ENCODE measurements at places on chromosomes 4 and X.

GRCh38 chrX:23662853-23663252, 4.4 kb upstream of the PRDX4 start:
- DNase-seq = no peak

DNA sequence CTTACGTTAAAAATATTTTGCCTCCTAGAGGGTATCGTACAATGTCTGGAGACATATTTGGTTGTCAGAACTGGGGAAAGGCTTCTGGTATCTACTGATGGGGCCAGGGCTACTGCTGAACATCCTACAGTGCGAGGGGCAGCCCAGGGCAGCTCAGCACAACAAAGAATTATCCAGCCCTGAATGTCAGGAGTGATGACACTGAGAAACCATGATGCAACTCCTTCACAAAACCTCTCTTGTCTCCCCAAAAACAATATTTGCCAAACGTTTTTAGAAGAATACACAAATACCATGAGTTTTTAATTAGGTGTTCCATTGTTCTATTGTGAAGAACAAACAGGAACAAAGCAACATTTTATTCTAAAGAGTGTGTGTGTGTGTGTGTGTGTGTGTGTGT, 43.4 kb upstream of the CLNK start:
- no peak for DNase-seq

GRCh38 chr4:163815776-163816175, 321.3 kb downstream of the TMA16 start:
- no peak for DNase-seq

GRCh38 chr4:65510976-65511375, 159.3 kb downstream of the EPHA5 start:
- no peak for DNase-seq

- DNase-seq = peak; percentile 63
Measured at GRCh38 chrX:110847334-110847733, 51.7 kb upstream of the CHRDL1 start.

DNA sequence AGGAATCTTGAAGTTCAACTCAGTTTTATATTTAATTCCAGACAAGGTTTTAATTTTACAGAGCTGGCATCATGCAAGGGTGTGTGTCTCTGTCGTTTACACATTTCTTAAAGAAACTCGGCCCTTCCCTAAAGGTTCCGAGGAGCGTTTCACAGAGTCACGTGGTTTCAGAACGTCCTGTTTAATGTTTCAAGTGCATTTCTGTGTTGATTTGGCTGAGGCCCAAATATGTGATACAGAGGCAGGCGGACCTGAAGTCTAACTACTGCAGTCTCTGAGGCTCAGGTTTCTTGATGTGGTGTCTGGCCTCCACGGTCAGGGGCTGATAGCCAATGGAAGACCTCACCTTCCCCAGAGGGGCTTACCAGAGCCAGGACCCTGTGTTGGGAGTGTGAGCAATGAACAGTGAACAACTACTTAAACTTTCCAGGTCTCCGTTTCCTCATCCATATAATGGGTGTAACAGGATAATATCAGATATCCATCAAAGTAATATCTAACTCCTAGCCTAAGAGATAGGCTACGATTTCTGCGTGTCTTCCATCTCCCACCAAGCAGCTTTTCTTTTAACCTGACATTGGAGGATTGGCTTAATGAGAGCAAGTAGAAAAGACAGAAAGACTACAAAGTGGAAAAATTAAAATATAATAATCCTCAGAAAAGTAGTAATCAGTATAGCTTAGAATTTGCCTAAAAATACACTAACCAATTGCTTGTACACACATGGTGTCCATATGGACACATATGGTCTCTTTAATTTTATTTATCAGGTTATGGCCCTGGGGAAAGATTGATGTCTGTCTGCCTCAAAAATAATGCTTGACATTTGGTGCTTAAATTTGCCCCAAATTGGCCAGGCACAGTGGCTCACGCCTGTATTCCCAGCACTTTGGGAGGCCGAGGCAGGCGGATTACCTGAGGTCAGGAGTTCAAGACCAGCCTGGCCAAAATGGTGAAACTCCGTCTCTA, 50.0 kb upstream of the TRIM2 start:
- no peak for DNase-seq

- DNase-seq = no peak
Measured at GRCh38 chr4:137923494-137923893, 318.7 kb downstream of the SLC7A11 start.

DNA sequence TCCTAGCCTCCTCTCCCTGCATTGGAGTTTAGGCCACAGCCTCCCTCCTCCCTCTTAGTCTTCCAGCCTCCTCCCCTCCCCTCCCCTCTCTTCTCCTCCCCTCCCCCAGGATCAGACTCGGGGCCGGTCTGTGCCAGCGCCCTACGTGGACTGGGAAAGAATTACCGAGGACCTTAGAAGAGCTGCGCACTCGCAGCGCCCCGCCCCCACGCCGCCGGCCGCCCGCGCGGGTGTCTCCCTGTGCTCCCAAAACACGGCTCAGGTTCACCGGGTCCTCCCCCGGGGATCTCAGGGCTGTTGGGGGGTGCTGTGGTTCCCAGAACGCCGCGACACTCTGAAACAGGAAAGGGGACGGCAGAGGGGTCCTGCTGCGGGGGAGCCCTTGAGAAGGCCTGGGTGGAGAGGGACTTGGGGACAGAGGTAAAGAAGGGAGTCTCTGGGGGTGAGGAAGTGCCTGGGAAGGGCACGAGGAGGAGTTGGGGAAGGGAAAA, 122.3 kb upstream of the TBL1X start:
- peak; percentile 76 for DNase-seq

- no peak for DNase-seq
Measured at GRCh38 chr4:113996599-113997177, 17.2 kb upstream of the ARSJ start.

GRCh38 chrX:63471004-63471403, 119.9 kb upstream of the SPIN4 start:
- no peak for DNase-seq

DNA sequence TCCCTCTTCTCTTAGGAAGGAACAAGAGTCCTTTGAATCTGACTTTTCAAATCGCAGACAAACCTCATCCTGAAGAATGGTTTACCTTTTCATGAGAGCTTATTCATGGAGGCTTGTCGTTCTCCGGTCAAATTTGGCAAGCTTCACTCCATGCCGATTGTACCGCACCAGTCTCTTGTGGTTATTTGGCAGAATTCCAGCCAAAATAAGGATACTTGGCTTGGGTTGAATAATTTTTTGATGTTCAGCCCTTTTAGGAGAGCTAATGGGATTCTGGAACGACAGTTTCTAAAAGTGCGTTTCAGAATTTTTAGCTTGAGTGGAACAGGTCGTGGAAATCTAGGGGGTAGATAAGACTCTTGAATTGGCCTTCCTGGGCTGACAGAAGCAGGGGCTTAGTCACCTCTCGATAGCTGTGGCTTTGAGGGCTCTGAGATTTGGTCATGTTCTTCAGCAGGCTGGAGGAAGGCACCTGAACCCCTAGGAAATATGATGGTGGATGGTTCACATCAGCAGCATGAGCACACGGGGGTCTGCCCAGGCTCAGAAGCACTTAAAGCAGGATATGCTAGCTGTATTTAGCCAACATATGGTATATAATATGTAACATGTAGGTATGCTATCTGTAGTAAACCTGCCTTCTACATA, 1.5 kb downstream of the KLHL2 start:
- DNase-seq = no peak

GRCh38 chr4:105474099-105474518, 247 bp upstream of the PPA2 start:
- peak; percentile 61 for DNase-seq

DNA sequence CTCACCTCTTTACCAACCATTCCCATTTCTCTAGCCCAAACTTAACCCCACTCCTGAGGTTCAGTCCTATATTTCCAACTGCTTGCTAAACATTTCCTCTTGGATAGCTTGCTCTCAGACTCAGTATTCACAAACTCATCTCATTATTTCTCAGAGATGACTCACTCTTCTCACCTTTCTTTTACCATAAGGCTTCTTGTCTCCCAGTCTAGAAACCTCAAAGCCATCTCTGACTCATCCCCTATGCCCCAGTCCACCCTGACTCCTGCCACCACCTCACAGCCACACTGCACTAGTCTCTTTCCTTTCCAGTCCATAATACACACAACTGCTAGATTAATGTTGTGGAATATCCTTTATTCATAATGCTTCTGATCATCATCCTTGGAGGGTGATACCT, 4.8 kb downstream of the FRMPD3 start:
- DNase-seq = no peak

DNA sequence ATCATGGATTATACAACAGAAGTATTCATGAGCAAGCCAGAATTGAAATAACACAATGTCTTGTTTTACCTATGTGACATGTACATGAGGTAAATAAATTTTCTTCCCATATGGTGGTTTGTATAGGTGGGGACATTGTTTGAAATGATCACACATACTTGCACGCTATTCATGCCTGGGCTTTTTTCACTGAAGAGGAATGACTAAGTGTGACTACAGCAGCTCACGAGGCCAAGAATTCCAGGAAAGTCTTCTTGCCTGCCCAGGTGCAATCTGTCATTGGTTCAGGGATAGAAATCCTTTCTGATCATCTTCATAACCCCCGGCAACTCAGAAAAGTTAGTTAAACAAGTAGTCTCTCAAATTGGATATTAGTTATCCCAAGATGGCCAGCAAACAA, 36.3 kb upstream of the AREG start:
- DNase-seq = no peak

- no peak for DNase-seq
Measured at GRCh38 chrX:133638285-133638684, 223.0 kb upstream of the GPC4 start.

- DNase-seq = no peak
Measured at GRCh38 chr4:187433141-187433540, 562.4 kb upstream of the ZFP42 start.

DNA sequence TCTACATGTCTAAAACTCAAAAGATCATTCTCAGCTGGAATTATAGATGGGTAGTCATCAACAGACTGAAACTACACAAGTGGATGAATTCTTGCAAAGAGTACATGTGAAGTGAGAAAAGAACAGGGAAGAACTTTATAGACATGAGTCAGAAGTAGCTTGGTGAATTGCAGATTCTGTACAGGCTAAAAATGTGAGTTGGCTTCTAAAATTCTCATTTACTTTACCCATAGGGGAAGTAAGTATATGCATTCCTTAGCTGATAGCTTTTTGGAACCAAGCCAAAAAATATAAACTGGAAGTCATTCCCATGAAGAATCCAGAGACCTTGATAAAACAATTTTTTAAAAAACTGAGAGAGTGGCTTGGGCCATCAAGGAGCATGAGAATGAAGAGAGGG, 584.2 kb upstream of the FTHL17 start:
- no peak for DNase-seq

GRCh38 chrX:148933881-148934280, 433.5 kb downstream of the AFF2 start:
- DNase-seq = no peak

GRCh38 chrX:69010339-69010738, 154.9 kb downstream of the PJA1 start:
- DNase-seq = no peak

GRCh38 chr4:148077581-148077980, 345.7 kb downstream of the ARHGAP10 start:
- no peak for DNase-seq

GRCh38 chrX:120774606-120775005, 101.1 kb downstream of the CT47B1 start:
- no peak for DNase-seq

- DNase-seq = no peak
Measured at GRCh38 chr4:157739242-157739641, 433.6 kb downstream of the GASK1B start.

GRCh38 chrX:46737462-46737861, 21.5 kb downstream of the SLC9A7 start:
- DNase-seq = no peak

DNA sequence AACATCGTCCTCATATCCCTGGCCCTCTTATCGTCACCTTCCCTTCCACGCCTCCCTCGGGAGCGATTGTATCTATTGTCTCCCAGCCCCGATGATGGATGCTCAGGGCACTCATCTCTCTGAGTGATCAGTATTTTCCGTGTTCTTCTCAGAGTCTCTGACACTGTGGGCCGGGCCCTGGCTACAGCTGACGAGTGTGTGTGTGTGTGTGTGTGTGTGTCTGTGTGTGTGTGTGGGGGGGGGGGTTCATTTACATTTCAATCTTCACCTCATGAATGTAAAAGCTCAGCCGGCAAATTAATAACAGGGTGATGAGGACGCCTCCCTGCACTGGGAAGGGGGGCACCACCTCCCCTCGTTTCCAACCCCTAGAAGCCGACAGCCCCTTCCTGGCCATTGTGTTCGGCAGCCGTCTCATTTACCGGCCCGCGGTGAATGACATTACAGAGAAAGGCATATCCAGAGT, 159.5 kb downstream of the SHOX start:
- no peak for DNase-seq

DNA sequence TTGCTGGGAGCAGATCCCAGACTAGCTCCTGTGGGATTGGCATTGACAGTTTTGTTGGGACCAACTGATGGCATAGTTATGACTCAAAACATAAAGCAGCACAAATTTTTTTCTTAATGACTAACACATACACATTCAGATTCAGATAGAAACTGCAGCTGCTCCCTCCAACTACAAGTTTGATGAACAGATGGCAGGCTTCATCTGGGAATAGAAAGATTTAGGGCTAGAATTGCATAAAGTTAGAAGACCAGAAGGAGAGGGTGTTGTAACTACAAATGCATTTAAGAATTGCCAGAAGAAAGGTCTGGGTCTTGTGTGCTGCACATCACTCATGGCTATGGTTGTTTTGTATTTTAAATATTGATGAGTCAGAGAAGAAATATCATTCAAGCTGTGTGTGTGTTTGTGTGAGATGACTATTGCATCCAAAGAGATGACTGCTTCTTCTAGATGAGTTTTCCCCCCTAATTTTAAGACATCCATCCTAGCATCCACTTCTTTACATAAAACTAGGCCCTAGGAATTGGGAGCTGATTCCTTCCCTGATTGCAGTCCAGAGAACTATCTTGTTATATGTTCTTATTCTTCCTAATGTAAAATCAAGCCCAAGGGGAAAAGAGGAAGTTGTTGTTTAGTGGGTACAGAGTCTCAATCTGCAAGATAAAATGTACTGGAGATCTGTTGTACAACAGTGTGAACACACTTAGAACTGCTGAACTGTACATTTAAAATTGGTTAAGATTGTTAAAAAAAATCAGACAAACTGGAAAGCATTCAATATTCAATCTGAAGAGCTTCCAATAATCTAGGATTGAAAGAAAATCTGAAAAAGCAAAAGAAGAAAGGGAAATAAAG, 175.1 kb downstream of the PARM1 start:
- no peak for DNase-seq

DNA sequence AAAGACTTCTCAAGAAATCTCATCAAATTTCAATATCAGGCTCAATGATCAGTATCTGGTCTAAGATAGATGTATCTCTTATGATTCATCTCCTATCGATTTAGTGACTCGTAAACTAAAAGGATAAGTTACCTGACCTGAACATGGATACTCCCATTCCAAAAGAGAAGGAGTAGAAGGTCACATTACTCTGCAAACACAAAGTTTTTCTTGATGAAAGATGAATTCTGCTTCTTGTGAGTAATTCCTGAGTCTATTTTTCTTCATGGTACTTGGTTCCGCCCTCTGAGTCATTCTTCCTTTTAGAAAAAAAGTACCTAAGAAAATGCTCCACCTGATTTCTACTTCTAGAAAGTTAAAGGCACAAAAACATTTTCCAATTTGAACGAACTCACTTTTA, 223.1 kb upstream of the SLIT2 start:
- DNase-seq = no peak

- DNase-seq = no peak
Measured at GRCh38 chr4:67714248-67714583, 13.3 kb upstream of the UBA6 start.

- no peak for DNase-seq
Measured at GRCh38 chr4:186400676-186401075, 134.7 kb downstream of the F11 start.

- DNase-seq = no peak
Measured at GRCh38 chr4:133982533-133983224, 218.9 kb downstream of the PABPC4L start.

- no peak for DNase-seq
Measured at GRCh38 chrX:131072871-131073571, 14.9 kb downstream of the ARHGAP36 start.

Data from NT2/D1 (cell line).